ENCODE measurements at places on chromosomes 1 and 21.

GRCh38 chr1:224747578-224747977 lies 131.5 kb downstream of the CNIH3 start:
- no peak for DNase-seq

DNA sequence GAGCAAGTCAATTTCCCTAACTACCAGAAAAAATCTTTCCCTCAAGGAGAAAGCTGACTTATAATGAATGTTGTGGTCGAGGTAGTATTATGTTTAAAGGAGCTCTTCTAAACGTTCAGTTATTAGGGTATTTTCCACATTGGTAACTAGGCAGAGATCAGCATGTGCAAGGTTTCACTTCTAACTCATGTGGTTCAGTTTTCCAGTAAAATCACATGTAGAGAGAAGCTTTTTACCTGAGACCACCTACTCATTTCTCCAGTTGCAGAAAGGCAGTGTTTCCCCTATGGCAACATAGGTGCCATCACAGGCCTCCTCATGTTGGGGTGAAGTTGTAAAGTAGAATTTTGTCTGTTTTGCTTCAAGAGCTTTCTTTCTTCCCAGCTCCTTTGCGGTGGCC lies 23.7 kb downstream of the IL23R start:
- no peak for DNase-seq

- DNase-seq: no peak
These were observed 38.3 kb downstream of the NEXN start for GRCh38 chr1:77926561-77927357.

GRCh38 chr1:40352126-40352525 lies 21.4 kb upstream of the SMAP2 start:
- DNase-seq: no peak

DNA sequence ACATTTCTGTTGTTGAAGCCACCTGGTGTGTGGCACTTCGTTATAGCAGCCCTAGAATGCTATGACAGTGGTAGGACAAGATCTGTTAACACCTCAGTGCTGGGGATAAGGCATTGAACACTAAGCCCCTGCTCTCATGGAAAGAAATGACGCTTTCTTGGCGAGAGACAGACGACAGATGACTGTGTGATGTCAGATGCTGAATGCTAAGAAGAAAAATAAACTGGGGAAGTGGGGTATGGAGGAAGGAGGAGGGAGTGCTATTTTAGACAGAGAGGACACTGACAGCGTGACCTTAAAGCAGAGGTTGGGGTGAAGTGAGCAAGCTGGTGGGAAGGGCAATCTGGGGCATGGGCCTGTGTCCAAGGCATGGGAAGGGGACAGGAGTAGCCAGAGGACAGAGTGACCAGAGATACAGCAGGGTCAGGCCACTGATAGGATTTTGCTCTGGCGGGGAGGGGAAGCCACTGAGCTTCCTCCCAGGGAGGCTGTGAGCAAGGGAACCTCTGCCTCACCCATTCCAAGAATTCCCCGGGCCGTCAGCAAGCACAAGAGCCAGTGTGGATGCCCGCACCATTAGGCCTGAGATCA lies 15.2 kb downstream of the DOP1B start:
- no peak for DNase-seq

All from GM04504 (cell line).